ENCODE measurements at places on chromosomes 1 and 21.
A peak's percentile ranks its signal among the peaks of the same experiment; 100 is the strongest.

GRCh38 chr1:201140235-201140940 lies 13.4 kb upstream of the ASCL5 start:
- H3K27me3 ChIP-seq: no peaks in the 10 kb centered on the region
- no peak overlapping the region for H3K27ac ChIP-seq
- no peak for DNase-seq

- H3K27ac ChIP-seq: no peak overlapping the region
- H3K4me3 ChIP-seq: peak overlapping the region; percentile 76
These were observed 750 bp downstream of the RHOU start for GRCh38 chr1:228735871-228736586.

DNA sequence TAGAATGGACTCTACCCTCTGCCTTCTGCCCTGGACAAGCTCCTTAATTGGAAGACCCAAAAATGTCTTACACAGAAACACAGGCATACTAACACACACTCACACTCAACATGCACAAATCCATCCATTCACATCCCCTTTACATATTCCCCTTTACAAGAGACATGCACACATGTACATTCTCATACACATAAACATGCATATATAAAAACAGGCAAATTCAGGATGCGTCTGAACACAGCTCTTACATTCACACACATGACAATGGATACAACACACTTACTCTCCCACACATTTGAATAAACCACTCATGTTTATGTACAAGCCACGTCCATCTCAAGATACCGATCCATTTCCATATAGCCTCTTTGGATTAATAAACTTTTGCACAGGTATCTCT lies 84.4 kb downstream of the HMGB4 start:
- H3K4me3 ChIP-seq: no peak overlapping the region
- H3K27ac ChIP-seq: no peak overlapping the region
- DNase-seq: no peak
- H3K4me1 ChIP-seq: no peaks in the 10 kb centered on the region
- no peaks in the 10 kb centered on the region for H3K36me3 ChIP-seq

GRCh38 chr1:14598498-14599182 lies at the start of gene KAZN:
TSS of gene KAZN (plus strand) at chr1:14598685.
- DNase-seq: no peak
- peaks cover 75% of the 10 kb centered on the region for H3K27me3 ChIP-seq
- peak within 1 kb of the TSS; percentile 43 for H3K4me3 ChIP-seq
- no peaks in the 10 kb centered on the region for H3K36me3 ChIP-seq
- no peak within 1 kb of the TSS for H3K27ac ChIP-seq
- H3K4me1 ChIP-seq: peaks cover 11% of the 10 kb centered on the region

- peaks cover 10% of the 10 kb centered on the region for H3K4me1 ChIP-seq
- H3K27ac ChIP-seq: no peak overlapping the region
- H3K36me3 ChIP-seq: peaks cover 2% of the 10 kb centered on the region
These were observed 284.9 kb upstream of the RUNX1 start for GRCh38 chr21:35333831-35334618.

DNA sequence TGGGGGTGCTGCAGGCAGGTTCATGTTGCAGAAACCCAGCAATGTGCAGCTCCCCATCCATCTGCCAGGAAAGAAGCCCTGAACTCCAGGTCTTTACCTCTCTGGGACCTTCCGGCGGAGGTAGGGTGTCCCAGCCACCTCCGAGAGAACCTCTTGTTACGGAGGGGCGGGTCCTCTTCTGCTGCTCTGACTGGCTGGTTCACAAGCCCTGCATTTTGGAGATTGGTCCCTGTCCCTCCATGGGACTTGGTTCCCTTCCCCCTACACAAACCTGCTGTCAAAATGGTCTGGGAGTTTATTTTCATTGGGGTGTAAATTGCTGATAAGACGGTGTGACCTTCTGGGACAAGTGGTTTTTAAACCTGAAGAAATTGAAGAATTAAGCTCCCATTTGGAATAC lies 8.0 kb upstream of the CELSR2 start:
- DNase-seq: no peak
- H3K4me1 ChIP-seq: peaks cover 14% of the 10 kb centered on the region
- H3K4me3 ChIP-seq: no peak overlapping the region
- H3K27ac ChIP-seq: no peak overlapping the region

DNA sequence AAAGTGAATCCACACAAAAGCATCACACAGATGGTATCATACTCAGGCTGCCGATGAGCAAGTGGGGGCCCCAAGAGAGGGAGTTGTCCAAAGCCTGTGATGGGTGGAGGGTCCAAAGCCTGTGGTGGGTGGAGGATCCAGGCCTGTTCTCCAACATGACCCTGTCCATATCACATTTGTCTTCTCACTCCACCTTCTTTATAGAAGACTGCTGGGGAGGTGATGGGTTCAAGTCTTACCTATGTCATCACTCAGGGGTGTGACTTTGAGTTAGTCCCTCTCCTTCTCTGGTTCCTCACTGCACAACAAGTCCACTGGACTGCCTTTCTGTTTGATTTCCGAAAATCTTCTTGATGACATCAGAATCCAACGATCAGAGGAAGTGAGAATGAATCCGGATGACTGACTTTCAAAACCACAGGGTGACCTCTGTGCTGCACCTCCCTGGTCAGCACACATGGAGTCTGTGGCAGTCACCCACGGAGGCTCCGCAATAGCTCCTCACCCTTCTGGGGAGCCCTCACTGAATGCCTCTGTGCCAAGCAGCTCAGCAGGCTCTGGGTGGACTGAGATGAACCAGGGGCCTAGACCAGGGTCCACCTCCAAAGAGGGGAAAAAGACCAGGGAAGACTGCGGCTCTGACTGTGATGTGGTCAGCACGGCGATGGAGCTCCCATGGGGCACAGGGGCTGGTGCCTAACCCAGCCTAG lies 166.8 kb downstream of the HIVEP3 start:
- H3K4me1 ChIP-seq: peaks cover 74% of the 10 kb centered on the region
- H3K27ac ChIP-seq: peak overlapping the region; percentile 96
- H3K27me3 ChIP-seq: no peaks in the 10 kb centered on the region
- H3K36me3 ChIP-seq: peaks cover 4% of the 10 kb centered on the region
- H3K4me3 ChIP-seq: peak overlapping the region; percentile 26

- DNase-seq: no peak
- H3K4me3 ChIP-seq: no peak overlapping the region
- no peaks in the 10 kb centered on the region for H3K27me3 ChIP-seq
- no peak overlapping the region for H3K27ac ChIP-seq
- H3K4me1 ChIP-seq: peaks cover 10% of the 10 kb centered on the region
These were observed 13.9 kb upstream of the RERE start for GRCh38 chr1:8831340-8831739.

DNA sequence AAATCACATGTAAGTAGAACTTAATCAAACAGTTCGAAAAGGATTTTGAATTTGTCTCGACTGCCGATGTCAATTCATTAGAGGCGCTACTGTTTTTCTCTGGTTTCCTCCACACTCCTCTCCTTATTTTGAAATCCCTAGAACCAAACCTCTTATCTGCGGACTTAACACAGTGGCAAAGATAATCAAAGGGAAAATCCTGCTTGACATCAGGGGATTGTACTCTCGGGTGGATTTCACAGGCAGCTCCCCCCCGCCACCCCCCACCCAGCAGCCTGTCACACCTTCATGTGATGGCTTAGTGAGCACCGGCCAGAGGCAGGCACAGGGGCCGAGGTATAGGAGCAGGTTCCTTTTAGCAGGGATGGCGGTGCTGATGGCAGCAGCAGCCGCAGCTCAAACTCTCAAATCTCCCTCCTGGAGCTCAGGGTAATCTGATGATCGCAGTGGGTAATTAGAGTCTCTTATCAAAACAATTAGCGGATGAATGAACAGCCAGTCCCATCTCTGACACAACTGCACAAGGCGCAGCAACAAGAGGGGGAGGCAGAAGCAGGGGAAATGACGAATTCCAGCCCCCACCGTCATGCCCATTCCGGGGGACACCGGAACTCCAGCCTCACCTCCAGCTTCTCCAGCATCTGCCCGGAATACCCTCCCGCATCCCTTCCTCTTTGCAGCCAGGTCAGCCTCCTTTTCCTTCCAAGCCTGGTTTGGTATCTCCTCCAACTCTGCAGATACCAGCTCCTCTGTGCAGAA lies 80.3 kb downstream of the SSBP3 start:
- peaks cover 3% of the 10 kb centered on the region for H3K36me3 ChIP-seq
- no peak overlapping the region for H3K4me3 ChIP-seq
- no peaks in the 10 kb centered on the region for H3K27me3 ChIP-seq
- peaks cover 44% of the 10 kb centered on the region for H3K4me1 ChIP-seq

DNA sequence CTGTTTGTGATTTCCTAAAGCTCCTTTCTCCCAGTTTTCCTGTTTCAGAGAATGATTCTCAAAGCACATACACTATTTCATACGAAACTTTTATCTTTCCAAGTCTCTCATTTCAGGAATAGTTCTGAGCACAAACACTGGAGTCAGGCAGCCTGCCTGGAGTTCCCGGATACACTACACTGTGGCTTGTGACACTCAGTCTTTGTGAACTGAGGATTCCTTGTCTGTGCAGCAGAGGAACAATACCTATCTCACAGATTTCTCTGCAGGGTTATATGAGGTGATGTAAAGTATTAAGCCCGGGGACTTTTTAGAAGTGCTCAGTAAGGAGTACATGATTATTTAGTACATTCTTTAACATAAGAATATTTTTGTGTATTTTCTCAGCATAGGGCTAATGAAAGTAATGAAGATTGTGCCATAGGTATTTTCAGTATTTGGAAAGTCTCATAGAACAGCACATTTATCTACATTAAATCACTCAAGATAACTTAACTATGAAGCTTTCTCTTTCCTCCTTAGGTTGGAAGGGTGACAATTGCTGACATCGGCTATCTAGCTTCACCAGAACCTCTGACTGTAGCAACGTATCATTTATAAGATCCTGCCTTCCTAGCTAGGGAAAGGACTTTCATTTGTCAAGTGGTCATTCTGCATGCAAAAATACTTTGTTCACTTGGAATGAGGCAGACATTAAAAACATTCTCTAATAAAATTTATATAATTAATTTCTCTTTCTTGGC lies 12.9 kb downstream of the GBP2 start:
- H3K27ac ChIP-seq: peak overlapping the region; percentile 9
- H3K27me3 ChIP-seq: no peaks in the 10 kb centered on the region
- DNase-seq: no peak
- H3K4me1 ChIP-seq: peaks cover 31% of the 10 kb centered on the region

Data from activated naive CD8-positive, alpha-beta T cell treated with anti-CD3 and anti-CD28 coated beads for 36 hours (primary cell).